ENCODE measurements at places on chromosomes 7 and 10. TPM values are rescaled to one million over a fixed set of nuclear protein-coding genes. Genes with fewer than 3 reads are reported as not detected.

UNC5B gene
- not detected for total RNA-seq

GPR15LG gene
- total RNA-seq = not detected

ECHDC3 gene
- not detected for total RNA-seq

NRCAM gene
- total RNA-seq = not detected

BAMBI gene
- 0.20 TPM for total RNA-seq

TAF3 gene
- 12.7 TPM for total RNA-seq

PCDH15 gene
- total RNA-seq = not detected

PRPS1L1 gene
- total RNA-seq = not detected

GRCh38 chr10:100979791-100980272 lies 7.5 kb downstream of the MRPL43 start:
- no peaks in the 10 kb centered on the region for H3K27me3 ChIP-seq
- no peak for DNase-seq
- no peak overlapping the region for H3K27ac ChIP-seq
- no peaks in the 10 kb centered on the region for H3K4me1 ChIP-seq

GRCh38 chr7:82605247-82605864 lies 161.8 kb upstream of the CACNA2D1 start:
- no peak for DNase-seq
- no peaks in the 10 kb centered on the region for H3K4me1 ChIP-seq
- H3K4me3 ChIP-seq = no peak overlapping the region
- H3K27ac ChIP-seq = no peak overlapping the region
- no peaks in the 10 kb centered on the region for H3K27me3 ChIP-seq
- no peaks in the 10 kb centered on the region for H3K36me3 ChIP-seq

DNA sequence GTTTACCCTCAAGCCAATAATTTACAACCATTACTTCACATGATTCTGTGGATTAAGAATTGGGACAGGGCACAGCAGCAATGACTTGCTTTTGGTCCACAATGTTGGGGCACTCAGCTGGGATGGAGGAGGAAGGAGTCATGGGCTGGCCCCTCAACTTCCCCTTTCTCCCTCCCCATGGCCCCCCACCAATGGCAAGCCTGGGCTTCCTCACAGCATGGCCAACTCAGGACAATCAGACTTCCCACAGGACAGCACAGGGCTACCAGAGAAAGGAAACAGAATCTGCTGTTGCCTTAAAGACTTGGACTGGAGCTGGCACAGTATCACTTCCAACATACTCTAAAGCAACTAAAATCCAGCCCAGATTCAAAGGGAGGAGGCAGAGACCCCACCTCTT lies 160.7 kb downstream of the PTPN20 start:
- no peak overlapping the region for H3K4me3 ChIP-seq
- no peaks in the 10 kb centered on the region for H3K4me1 ChIP-seq
- H3K27me3 ChIP-seq = peaks cover 5% of the 10 kb centered on the region
- H3K36me3 ChIP-seq = no peaks in the 10 kb centered on the region
- DNase-seq = no peak

DNA sequence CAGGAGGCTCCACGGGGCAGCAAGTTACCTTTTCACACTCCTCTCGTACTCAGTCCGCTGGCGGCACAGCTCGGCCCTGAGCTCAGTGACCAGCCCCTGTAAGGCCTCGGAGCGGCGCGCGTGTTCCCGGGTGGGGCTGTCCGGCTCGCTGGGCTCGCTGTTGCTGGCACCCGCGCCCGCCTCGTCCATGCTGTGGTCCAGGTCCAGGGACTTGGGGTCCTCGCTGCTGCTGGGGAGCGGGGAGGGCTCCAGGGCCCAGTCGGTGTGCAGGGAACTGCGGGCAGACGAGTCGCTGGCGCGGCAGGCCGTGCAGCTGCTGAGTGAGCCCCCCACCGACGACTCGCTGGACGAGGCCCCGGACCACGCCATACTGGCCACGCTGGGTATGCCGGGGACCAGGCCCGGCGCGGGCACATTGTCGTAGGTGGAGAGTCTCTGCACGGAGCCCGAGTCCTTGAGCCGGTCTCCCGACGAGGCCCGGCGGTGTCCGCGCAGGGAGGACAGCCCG lies 143.8 kb downstream of the MAPK8 start:
- no peak overlapping the region for H3K27ac ChIP-seq
- no peaks in the 10 kb centered on the region for H3K36me3 ChIP-seq
- H3K4me3 ChIP-seq = no peak overlapping the region
- no peaks in the 10 kb centered on the region for H3K27me3 ChIP-seq
- no peaks in the 10 kb centered on the region for H3K4me1 ChIP-seq

DNA sequence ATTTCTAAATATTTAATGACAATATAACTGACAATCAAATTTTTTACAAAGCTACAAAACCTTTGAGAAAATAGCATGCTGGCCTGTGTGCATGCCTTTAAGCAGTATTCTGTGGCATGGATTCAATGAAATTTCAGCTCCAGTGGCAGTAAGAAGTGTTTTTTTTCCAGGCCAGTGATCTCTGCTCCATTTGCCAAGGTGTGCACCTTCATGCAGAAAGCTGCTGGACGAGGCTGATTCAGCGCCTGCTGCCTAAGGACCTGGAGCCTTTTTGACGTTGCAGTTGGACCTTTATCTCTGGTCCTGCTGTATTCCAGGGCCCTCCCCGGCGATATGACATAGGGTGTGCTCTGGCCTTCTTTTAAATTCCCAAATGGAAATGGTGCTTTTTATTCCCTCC lies 26.6 kb downstream of the VWC2 start:
- H3K27me3 ChIP-seq = no peaks in the 10 kb centered on the region
- H3K27ac ChIP-seq = no peak overlapping the region
- DNase-seq = no peak
- H3K4me3 ChIP-seq = no peak overlapping the region
- no peaks in the 10 kb centered on the region for H3K36me3 ChIP-seq

DNA sequence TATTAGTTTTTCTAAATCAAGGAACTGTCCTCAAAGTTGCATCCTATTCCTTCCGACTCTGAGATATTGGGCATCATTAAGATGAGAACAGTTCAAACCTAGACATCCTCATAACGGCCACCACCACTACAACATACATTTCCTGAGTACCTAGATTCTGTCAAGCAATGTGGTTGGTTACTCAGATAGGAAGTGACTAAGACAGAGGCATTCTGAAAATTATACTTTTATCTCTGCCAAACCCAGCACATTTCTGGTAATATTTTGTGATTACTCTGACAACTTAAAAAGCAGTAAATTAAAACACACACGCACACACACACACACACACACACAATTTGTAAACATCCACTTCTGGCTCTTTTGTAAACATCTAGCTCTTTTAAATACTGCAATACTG lies 291.2 kb upstream of the MEOX2 start:
- no peak for DNase-seq
- H3K4me3 ChIP-seq = no peak overlapping the region
- no peaks in the 10 kb centered on the region for H3K27me3 ChIP-seq
- H3K36me3 ChIP-seq = no peaks in the 10 kb centered on the region
- H3K4me1 ChIP-seq = peaks cover 4% of the 10 kb centered on the region
- no peak overlapping the region for H3K27ac ChIP-seq

DNA sequence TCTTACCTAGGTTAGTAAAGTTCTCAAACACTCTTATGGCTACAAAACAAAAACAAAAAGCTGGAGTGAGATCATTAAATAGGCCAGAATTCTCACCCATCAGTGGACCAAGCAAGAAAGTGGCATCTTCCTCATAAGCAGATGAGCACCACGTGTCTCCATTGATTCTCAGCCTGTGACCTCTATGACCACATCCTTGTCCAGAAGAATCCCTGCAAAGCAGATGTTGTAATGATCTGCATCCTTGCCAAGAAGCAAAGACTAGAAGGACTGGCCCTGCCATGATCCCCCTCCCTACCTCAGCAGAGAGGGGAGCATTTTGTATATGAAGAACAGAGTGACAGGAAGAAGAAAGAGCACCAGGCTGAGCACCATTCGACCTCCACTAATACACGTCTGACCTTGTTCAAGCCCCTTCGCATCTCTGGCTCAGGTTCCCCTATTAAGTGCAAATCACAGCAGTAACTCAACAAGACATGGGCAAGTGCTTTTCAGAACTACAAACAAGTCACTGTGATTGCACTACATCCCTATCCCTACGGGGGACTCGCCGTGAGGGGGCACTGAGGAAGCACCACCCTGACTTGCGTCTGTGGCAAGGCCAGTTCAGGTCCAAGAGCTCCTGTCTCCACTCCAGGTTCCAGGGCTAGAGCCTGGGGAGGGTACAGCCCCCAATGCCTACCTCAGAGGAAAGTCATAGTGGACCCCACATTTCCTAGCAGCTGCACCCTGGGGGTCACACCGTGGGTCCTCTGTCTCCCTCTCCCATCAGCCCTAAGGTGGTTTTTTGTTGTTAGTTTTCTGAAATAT lies 22.2 kb upstream of the RASSF4 start:
- no peak overlapping the region for H3K4me3 ChIP-seq
- no peaks in the 10 kb centered on the region for H3K36me3 ChIP-seq
- H3K27me3 ChIP-seq = peaks cover 1% of the 10 kb centered on the region
- no peak for DNase-seq
- H3K27ac ChIP-seq = no peak overlapping the region
- H3K4me1 ChIP-seq = peaks cover 6% of the 10 kb centered on the region

DNA sequence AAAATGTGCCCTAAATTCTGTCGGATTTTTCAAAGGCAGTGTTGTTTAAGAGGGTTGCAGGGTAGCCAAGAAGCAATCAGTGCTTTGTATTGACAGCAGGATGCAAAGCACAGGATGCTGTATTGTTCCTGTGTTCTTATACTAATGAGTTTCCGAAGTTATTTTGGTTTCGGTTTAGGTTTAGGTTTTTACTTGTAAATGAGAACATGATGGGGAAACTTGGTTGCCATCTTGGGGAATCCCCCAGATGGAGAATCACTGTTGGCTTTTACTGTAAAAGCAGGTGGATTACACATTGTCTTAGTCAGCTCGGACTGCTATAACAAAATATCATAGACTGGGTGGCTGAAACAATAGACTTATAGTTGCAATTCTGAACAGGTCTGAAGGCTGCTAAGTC lies 72.1 kb downstream of the INHBA start:
- DNase-seq = no peak
- H3K27me3 ChIP-seq = no peaks in the 10 kb centered on the region
- H3K36me3 ChIP-seq = no peaks in the 10 kb centered on the region
- no peak overlapping the region for H3K4me3 ChIP-seq

DNA sequence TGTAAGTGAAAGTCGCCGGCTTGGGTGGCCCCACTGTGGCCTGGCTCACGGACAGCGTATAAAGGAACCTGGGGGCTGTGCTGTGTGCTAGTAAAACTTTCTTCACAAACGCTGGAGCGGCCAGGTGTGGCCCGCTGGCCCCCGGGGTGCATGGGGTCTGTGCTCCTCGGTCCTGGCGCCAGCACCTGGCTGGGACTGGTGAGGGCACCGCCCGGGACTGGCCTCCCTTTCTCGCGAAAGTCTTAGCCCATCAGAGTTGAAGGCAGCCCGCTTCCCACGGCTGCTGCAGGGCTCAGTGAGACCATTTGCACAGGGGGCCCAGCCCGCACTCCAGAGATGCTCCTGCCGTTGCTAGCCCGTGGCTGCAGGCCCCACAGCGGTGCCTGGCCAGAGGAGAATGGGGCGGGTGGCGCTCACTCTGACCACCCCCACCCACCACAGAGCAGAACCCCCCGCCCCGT lies 5.8 kb downstream of the PWWP2B start:
- H3K36me3 ChIP-seq = no peaks in the 10 kb centered on the region
- H3K4me3 ChIP-seq = no peak overlapping the region
- H3K27ac ChIP-seq = no peak overlapping the region
- H3K4me1 ChIP-seq = peaks cover 8% of the 10 kb centered on the region

- DNase-seq = no peak
- H3K27ac ChIP-seq = no peak overlapping the region
- no peaks in the 10 kb centered on the region for H3K36me3 ChIP-seq
- H3K27me3 ChIP-seq = peaks cover 2% of the 10 kb centered on the region
- H3K4me3 ChIP-seq = no peak overlapping the region
- no peaks in the 10 kb centered on the region for H3K4me1 ChIP-seq
These were observed 89.4 kb downstream of the COL13A1 start for GRCh38 chr10:69891057-69891617.

GRCh38 chr10:88870089-88870488 lies 10.0 kb upstream of the STAMBPL1 start:
- peaks cover 5% of the 10 kb centered on the region for H3K27me3 ChIP-seq
- H3K36me3 ChIP-seq = no peaks in the 10 kb centered on the region
- H3K4me3 ChIP-seq = no peak overlapping the region
- no peak overlapping the region for H3K27ac ChIP-seq
- no peak for DNase-seq
- H3K4me1 ChIP-seq = peaks cover 10% of the 10 kb centered on the region

DNA sequence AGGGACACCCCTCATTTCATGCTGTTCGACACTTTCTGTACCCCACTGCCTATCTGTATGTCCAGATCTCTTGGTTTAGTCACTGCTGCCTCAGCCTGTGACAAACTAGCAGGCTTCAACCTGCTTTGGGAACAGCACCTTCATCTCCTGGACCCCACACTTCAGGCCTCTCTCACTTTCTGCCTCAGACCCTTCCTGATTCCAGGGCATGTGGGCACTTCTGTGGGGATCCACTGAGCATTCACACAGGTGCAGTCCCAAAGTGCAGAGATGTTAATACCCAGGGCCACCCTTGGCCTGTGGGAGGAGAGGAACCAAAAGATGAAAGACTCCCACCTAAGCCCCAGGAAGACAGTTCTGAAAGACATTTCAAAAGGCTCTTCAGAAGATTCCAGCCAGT lies 29.4 kb upstream of the C10orf71 start:
- no peak for DNase-seq
- no peak overlapping the region for H3K27ac ChIP-seq
- no peak overlapping the region for H3K4me3 ChIP-seq
- peaks cover 4% of the 10 kb centered on the region for H3K36me3 ChIP-seq
- H3K27me3 ChIP-seq = peaks cover 28% of the 10 kb centered on the region

GRCh38 chr7:39971924-39972323 lies 21.9 kb downstream of the CDK13 start:
- DNase-seq = no peak
- H3K27ac ChIP-seq = no peak overlapping the region
- peaks cover 13% of the 10 kb centered on the region for H3K4me1 ChIP-seq
- H3K4me3 ChIP-seq = no peak overlapping the region

GRCh38 chr10:61263518-61263917 lies 189.7 kb downstream of the TMEM26 start:
- no peaks in the 10 kb centered on the region for H3K4me1 ChIP-seq
- H3K27ac ChIP-seq = no peak overlapping the region
- H3K36me3 ChIP-seq = no peaks in the 10 kb centered on the region
- H3K27me3 ChIP-seq = peaks cover 14% of the 10 kb centered on the region
- DNase-seq = no peak

DNA sequence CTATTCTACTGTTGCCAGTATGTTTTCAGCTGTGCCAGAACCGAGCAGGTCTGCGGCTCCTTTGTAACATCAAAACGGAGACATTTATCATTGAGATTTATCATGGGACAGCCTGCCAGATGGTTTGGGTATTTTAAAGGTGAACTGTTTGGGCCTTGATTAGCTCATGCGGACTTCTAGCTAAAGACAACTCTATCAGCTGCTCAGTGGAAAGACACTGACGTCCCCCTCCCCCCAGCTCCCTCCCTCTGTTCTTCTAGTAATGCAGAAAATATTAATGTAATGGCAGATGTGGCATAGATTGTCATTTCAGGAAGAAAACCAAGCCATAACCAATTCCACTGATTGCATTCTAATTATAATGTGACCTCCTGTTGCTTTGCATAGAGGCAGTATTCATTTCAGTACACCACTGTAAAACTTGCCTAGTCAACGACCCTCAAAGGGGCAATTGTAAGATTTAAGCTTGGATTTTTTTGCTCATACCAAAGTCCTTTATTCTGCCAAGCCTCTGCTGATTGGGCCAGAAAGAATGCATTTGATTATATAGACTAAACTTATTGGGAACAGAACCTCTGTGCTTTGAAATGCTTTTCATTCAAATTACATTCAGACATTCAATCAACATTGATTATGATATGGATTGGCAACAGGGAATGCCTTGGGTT lies 966.8 kb downstream of the LRMDA start:
- H3K27me3 ChIP-seq = no peaks in the 10 kb centered on the region
- H3K4me3 ChIP-seq = no peak overlapping the region
- no peaks in the 10 kb centered on the region for H3K36me3 ChIP-seq
- DNase-seq = no peak
- H3K4me1 ChIP-seq = no peaks in the 10 kb centered on the region
- no peak overlapping the region for H3K27ac ChIP-seq
